ENCODE measurements at places on chromosomes 16 and 17.
A peak's percentile ranks its signal among the peaks of the same experiment; 100 is the strongest.

- no peak for DNase-seq
Observed at GRCh38 chr17:63267846-63268245, 178.3 kb downstream of the CYB561 start.

DNA sequence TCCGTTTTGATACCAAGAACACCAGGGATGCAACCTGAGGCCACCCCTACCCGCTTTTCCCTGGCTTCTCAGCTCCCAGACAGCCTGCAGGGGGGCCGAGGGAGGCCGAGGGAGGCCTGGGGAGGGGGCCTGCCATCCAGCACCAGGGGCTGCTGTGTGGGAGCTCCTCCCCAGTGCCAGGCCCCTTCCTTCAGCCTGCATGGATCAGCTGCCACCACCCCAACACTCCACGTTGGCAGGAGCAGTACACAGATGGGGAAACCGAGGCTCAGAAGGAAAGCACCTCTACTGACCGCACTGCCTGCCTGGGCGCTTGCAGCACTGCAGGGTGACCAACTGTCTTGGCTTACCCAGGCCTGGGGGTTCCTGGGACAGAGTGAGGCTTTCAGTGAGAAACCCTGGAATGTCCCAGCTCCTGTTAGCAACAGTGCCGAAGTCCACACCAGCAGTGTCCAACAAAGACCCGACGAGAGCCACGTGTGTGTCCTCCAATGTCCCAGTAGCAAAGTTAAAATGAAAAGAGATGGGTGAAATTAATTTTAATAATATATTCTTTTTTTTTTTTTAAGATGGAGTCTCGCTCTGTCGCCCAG lies 5.3 kb upstream of the OSGIN1 start:
- no peak for DNase-seq

DNA sequence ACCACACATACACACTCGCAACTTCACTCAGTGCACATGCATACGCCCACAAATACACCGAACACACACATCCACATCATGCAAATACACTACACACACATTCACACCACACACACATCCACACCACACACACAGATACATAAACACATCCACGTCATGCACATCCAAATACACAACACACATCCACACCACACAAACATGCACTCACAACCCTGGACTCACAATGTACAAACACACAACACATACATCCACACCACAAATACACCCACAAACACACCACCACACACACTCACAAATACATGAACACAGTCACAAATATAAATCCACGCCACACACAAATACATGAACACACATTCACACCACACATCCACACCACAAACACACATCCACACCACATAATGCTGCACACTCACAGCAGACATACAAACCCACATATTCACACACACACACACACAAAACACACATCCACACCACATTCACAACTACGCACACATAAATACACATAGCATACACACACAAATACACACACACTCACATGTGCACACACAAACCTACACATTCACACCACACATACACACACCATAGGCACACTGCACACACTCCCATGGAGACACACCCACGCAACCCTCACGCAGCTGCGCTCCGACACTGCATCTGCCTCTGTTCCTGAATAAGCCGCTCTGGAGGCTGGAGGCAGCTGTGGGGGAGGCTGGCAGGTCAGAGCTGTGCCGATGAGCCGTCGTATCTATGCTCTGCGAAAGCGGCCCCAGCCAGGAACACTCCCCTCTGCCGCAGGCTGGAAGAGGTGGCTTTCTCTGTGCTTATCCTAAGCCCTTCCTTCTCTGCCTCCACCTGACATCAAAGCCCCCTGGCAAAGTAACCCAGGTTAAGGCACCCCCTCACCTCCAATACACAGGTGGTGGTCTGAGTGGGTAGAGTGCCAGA lies 141.8 kb downstream of the GRIN2A start:
- no peak for DNase-seq

DNA sequence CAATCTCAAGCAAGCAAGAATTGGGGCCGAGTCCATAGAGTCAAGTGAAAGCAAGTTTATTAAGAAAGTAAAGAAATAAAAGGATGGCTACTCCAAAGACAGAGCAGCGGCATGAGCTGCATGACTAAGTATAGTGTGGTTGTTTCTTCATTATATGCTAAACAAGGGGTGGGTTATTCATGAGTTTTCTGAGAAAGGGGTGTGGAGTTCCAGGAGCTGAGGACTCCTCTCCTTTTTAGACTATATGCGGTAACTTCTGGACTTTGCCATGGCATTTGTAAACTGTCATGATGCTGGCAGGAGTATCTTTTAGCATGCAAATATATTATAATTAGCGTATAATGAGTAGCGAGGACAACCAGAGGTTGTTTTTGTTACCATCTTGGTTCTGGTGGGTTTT lies 819.9 kb downstream of the KCNJ2 start:
- DNase-seq: no peak

DNA sequence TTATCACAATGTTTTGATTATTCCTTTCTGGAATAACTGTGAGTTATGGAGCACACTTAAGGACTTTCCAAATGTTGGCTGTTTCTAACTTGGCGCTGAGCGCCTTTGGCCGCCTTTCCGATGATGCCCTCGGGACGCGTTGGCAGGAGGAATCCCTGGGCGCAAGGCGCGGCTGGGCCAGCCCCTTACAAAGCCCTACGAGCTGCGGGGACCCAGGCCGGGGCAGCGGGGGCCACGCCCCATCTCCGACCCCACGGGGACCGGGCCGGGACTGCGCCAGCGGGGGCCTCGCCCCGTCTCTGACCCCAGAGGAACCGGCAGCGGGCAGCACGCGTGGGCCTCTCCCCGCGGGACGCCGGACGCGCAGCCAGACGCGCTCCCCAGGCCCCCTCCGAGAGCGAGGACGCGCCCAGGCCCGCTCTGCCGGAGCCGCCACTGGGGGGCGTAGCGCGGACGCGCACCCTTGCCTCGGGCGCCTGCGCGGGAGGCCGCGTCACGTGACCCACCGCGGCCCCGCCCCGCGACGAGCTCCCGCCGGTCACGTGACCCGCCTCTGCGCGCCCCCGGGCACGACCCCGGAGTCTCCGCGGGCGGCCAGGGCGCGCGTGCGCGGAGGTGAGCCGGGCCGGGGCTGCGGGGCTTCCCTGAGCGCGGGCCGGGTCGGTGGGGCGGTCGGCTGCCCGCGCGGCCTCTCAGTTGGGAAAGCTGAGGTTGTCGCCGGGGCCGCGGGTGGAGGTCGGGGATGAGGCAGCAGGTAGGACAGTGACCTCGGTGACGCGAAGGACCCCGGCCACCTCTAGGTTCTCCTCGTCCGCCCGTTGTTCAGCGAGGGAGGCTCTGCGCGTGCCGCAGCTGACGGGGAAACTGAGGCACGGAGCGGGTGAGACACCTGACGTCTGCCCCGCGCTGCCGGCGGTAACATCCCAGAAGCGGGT lies at the start of gene GAA:
TSS of gene GAA (plus strand) at position 571 of the 935 bp plus-strand sequence. CDS start 3,006 bp downstream, outside the sequence.
- peak; percentile 90 for DNase-seq

- DNase-seq: no peak
Observed at GRCh38 chr16:88540346-88540977, 29.7 kb upstream of the ZC3H18 start.

GRCh38 chr16:78505036-78505435 lies 405.6 kb downstream of the WWOX start:
- DNase-seq: no peak

DNA sequence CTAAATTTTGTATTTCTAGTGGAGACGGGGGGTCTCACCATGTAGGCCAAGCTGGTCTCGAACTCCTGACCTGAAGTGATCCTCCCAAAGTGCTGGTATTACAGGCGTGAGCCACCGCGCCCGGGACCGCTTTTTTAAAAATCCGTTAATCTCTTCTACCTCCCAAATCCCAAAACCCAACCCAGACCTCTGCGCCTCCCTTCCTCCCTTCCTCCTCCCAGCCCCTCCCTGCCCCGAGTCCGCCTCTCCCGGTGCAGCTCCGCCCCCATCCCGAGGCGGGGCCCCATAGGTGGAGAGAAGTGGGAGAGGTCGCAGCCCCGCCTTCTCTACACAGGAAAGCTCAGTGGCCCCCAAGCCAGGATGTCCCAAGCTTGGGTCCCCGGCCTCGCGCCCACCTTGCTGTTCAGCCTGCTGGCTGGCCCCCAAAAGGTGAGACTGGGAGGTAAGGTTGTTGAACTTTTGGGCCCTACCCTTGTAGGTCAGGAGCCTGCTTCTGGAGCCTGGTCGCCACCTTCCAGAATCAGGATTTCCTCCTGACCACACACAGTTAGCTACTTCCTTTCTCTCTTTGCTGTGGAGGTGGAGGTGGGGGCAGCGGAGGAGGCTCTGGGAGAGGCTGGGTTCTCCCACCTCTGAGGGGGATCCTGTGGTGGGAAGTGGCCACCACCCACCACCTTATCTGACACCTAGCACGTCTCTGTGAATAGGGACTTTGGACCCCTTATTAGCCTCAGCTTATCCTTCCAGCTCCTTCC lies at the start of gene TMEM92:
TSS of gene TMEM92 (plus strand) at position 325 of the 755 bp plus-strand sequence. CDS start at position 361, 36 bp downstream.
- DNase-seq: no peak

GRCh38 chr17:79799538-79800324 lies 2.9 kb upstream of the CBX8 start:
- no peak for DNase-seq

DNA sequence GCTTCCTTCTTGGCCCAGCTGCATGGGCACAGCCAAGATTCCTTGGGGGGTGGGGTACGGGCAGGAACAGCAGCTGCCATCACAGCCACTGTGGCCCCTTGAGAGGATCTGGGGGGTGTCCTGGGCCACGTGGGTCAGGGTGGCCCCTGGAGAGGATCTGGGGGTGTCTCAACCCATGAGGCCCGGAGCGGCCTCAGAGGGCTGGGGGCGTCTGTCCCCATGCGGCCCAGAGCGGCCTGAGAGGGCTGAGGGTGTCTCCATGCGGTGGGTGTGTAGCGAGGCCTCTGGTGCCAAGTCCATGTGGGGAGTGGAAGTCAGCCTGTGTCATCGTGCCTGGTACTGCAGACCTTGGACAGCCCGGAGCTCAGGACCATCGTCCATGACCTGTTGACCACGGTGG lies 13.7 kb downstream of the TSC2 start:
- no peak for DNase-seq

DNA sequence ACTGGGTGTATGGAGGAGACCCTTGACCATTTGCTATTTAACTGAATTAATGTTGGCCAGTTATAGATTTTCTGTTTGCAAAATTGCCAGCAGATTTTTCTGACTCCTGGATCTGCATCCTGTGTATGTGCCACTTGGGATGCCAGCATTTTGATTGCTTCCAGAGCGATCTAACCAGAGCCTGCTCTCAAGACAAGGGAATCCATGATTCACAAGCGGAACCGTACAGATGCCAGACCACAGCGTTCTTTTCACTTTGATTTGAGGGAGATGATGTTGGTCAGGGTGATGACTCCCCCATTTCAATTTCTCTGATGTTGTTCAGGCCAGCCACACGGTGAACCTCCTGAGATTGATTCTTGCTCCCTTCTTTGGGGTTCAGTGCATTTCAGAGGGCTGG lies 228.7 kb downstream of the CDH13 start:
- DNase-seq: no peak

DNA sequence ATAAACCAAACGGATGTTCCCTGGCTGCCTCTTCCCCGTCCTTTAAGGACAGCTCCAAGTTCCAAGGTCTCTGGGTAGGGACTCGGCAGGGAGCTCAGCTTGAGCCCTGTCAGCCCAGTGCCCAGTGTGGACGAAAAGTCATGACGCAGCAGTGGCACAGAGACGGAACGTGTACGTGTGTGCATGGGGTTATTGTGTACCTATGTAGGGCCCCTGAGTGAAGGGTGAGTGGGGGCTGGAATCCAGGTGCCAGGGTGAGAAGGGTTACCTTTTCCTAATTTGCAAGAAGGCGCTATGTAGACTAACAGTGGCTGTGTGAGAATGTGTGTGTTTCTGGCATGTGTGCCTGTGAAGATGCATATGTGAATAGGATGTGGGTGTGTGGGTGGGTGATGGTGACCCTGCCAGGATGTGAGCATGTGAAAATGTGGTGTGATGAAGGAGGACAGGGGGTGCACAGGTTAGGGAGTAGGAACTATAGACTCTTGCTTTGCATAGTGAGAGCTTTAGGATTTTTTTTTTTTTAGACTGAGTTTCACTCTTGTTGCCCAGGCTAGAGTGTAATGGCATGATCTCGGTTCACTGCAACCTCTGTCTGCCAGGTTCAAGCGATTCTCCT lies 6.0 kb downstream of the SCN4A start:
- peak; percentile 22 for DNase-seq

GRCh38 chr17:73833775-73834488 lies 189.7 kb upstream of the SDK2 start:
- no peak for DNase-seq

- DNase-seq: no peak
Observed at GRCh38 chr16:56275801-56276200, 84.5 kb downstream of the GNAO1 start.

GRCh38 chr16:85313526-85314301 lies 201.4 kb upstream of the CIBAR2 start:
- DNase-seq: no peak

- no peak for DNase-seq
Observed at GRCh38 chr16:70646260-70647241, at the start of gene IL34. TSS of gene IL34 (plus strand) at chr16:70646559. CDS start at chr16:70646948, 389 bp downstream.

GRCh38 chr17:41511716-41512115 lies 6.3 kb upstream of the KRT13 start:
- DNase-seq: no peak

DNA sequence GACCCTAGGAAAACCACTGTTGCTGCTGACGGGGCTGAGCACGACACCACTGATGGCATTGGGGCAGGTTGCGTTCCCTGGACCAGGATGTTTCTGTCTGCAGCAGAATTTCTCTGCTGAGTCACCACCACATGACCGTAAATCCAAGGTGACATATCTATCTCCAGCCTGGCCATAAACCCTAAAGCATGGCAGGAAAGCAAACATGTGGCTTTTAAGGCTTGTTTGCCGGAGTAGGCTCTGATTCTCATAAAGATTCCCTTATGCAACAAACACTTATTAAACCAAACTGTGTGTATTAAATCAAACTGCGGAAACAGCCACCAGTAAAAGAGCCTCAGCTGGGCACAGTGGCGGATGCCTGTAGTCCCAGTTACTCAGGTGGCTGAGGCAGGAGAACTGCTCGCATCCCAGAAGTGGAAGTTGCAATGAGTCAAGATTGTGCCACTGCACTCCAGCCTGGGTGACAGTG lies 17.3 kb downstream of the MPHOSPH6 start:
- DNase-seq: no peak

DNA sequence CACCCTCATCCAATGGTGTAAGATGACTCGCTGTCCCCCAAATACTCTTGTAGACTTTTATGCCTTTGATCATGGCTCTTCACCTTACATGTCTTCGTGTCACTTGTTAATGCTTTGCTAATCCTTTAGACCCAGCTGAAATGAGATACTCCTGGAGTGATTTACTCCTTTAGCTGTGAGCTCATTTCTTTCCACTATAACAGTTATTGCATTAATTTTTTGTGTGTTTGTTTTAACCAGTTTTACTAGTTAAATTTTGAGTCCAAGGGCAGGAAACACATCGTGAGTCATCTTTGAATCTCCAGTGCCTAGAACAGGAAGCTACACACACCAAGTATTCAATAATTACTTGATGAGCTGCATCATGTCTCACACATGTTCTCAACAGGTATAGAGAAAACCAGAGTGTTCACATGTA lies 6.5 kb upstream of the CTCF start:
- DNase-seq: peak; percentile 59

GRCh38 chr17:9498490-9498889 lies 77.1 kb downstream of the STX8 start:
- no peak for DNase-seq

GRCh38 chr16:46871597-46871996 lies 12.6 kb upstream of the GPT2 start:
- DNase-seq: no peak
